ENCODE measurements at places on chromosomes 5 and 9.
A peak's percentile ranks its signal among the peaks of the same experiment; 100 is the strongest.

DNA sequence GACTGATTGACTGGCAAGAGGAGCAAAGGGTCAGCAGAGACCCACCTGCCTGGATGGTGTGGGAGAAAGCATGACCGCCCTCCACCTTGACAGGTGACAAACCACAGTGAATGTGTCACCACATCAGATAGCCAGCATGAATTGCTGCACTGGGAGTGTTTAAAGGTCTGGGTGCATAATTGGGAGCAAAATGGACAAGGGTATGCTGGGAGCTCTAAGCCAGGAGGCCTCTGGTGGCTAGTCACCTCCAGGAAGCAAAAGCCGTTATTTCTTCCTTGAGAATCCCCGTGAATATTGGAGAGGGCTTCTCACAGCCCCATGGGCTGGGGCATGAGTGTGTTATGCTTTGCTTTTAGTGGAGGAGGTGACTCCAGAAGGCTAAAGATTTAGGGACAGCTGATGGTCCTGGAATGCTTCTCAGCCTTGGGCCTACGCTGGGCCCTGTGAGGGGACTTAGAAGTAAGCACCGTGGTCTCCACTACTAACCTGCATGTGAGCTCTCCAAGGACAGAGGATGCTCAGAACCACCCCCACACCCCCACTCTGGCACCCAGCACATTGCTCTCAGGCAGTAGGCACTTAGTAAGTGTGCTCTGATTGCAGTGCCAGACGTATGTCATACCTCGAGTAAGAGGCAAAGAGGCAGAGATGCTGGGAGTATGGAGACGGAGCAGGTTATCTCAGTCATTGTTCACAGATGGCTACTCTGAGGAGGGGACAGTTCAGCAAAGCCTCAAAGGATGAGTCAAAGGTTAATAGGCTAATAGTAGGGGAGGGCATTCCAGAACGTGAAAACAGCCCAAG, 9.1 kb upstream of the IRF1 start:
- peak; percentile 39 for DNase-seq

DNA sequence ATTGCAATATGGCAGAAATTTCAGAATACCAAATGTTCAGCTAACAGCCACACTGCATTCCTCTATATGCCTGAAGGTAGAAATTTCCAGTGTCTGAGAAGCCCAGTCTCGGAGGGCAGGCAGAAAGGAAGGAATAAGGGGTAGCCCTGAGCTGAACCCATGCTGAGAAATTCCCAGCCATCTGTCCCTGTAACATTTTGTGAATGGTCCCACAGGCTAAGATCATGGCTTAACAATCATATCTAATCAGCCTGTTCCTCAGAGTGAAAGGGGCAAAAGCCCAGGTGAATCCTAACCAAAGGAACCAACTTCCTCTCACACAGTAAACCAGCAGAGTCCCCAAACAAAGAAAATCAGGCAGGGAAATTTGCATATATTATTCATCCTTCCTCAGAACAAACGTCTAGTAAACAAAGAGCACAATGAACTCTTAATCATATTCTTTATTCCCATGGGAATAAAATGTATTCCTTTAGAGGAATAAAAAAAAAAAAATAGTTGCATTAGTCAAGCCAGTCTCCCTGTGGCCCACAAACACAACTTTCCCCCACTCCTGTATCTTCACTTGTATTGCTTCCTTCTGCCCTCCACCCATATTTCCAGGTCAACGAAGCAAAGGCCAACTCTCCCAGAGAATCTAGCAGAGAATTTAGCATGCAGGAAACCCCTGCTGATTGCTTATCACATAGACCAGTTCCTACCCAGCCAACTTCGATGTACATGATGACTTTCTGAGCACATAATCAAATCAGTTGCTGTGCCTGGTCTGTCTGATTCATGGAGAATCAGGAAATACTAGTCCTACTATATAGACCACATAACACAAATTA, 257.6 kb downstream of the FAM114A2 start:
- no peak for DNase-seq

DNA sequence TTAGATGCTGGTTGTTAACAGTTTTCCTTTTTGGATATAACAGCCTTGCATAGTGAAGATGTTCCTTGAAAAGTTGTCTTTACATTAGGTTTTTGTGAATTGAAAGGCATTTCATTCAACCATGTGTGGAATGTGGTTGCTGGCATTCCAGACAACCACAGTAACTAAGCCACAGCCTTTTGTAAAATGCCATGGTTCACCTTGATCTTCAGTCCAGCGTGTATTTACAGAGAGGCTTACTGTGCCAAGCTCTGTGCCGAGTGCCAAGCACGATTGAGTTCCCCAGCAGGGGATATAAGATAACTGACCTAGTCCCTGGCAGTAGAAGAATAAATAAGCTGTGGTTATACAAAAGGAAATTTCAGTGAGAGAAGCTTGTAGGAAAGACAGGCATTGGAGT, 4.9 kb downstream of the EXOSC2 start:
- DNase-seq, result no peak

- no peak for DNase-seq
Measured at GRCh38 chr9:4106760-4107143, 193.1 kb downstream of the GLIS3 start.

- no peak for DNase-seq
Measured at GRCh38 chr9:137355761-137356365, 53.8 kb upstream of the NRARP start.

DNA sequence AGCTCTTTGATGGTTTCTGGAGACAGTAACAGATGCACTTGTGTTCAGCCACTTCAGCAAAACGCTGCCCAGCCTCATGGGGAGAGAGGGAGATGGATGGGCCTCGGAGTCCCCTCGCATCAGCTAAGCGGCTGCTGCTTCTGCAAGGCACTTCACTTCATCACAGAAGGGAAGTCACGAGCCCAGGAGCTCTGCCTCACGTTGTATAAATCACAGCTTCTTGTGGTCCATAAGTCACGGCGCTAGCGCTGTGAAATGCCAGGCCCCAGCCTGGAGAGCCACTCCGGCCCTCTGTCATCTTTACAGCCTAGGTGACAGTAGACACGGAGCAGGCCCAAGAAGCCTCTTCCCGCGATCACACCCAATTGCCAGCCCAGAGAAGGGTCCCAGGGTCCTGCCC, 23.4 kb downstream of the DBH start:
- no peak for DNase-seq

DNA sequence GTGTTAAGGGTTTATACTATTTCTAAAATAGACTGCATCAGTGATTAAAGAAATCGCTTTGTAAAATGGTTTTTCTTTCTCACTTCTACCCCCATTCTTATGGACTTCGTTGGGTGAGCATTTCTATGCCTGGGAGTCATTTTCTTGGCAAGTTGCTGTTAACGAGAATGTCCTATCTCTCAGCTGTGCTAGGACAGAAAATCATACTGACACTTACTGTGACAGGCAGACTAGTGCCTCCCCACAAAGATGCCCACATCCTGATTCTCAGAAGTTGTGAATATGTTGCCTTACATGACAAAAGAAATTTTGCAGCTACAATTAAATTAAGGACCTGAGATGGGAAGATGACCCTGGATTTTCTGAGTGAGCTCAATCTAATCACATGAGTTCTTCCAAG, 65.1 kb upstream of the NMUR2 start:
- no peak for DNase-seq

- no peak for DNase-seq
Measured at GRCh38 chr5:7325975-7326913, 69.7 kb upstream of the ADCY2 start.
